Stimulated activated CD8-positive, alpha-beta memory T cell treated with anti-CD3 and anti-CD28 coated beads, Interleukin-15, amount 100 ng/mL, for 24 hours (primary cell): ENCODE measurements at places on chromosomes 3 and 15.

DNA sequence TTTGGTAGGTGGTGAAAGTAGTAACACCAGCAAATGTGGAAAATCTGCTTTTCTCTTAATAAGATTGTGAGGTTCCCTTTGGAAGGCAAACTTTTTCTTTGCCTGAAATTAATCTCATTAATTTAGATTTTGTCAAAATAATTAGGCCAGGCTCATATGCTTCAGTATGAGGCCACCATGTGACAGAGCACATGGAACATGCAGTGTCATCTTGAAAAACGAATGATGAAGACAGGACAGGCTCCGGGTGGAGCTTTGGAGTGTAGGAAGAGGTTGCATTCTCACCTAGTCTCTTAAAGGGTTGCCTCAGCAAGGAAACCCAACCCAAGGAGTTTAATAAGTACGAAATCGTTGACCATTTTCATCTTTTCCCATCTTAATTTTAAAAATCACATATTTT, 18.6 kb upstream of the LZTFL1 start:
- DNase-seq, result no peak

DNA sequence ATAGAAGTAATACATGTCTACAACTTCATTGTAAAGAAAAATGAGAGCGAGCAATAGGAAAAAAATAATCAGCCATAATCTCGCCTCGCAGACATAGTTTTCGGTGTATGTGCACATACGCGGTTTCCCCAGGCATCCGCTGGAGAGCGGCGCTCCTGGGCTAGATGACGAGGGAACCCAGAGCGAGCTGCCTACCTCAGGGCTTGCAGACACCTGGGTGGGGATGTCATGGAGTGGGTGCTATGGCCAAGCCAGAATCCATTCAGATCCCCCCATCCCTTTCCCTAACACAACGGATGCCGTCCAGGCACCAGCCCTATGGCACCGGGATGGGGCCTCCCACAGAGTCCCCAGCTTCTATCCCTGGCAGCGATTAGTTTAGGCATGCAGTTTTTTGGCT, 4.5 kb upstream of the CFAP100 start:
- DNase-seq, result no peak

DNA sequence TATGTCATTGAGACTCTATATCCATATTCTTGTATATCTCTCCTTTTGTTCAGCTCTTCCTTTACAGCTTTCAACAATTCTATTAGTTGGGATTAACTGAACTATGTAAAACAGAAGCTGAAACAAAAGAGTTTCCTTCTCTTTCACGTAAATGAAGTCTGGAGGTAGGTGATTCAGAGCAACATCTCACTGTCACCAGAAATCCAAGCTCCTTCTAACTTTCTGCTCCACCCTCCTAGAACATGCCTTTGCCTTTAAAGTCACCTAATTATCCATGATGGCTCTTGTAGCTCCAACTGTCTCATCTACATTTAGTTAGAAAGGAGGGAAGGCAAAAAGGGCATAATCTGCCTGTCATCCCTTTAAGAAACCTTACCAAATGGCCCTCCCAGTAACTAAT, 458.2 kb upstream of the MDFIC2 start:
- DNase-seq, result no peak

- no peak for DNase-seq
These were observed 2.8 kb downstream of the UBE2E1 start for GRCh38 chr3:23808525-23808924.

DNA sequence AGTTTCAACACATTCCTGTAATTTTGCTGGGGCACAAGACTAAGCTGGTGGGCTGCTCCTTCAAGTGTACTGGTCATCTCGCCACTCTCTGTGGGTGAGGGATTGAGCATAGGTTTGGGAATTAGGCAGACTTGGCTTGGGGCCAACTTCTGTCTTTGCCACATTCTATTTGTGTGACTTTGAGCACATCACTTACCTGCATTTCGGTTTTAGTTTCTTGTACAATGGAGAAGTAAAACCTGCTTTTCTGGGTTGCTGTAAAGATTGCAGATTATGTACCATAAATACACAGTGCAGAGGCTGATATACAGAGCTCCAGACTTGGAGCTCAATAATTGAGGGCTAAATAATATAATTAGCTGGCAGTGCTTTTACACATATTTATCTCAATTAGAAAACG, 162.1 kb downstream of the C3orf38 start:
- DNase-seq, result no peak

DNA sequence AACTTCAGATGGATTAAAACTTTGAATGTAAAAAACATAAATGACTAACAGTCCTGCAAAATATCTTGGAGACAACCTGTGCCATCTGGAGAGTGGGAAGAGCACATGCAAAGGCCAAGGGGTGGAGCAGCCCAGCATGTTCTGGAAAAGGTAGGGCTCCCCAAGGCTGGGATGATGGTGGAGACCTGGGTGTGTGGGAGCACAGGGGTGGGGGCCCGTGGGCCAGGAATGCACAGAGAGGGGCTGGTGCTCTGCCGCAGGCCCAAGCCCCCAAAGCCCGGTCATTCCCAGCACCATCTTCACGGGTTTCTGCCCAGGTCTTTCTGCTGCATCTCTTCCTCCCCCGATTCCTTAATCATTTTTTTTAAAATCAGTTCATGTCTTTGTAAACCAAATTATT, 9.7 kb upstream of the GATA2 start:
- DNase-seq, result no peak

DNA sequence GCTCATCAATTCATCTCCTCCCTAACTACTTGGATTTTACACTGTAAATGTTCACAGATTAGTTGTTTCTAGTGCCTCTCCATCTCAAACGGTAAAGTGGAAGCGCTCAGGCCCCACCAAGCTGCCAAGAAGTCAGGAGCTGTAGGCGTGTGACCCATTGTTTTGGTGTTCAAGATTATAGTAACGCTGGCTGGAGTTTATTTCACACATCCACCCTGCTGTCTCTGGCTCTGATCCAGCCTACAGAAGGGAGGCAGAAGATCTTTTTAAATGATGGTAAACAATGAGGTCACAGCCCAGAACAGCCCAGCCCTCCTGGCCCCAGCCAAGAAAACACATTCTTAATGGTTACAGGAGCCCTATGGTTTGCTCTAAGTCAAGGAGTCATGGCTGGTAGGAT, 25.7 kb upstream of the GALNT15 start:
- DNase-seq, result no peak

DNA sequence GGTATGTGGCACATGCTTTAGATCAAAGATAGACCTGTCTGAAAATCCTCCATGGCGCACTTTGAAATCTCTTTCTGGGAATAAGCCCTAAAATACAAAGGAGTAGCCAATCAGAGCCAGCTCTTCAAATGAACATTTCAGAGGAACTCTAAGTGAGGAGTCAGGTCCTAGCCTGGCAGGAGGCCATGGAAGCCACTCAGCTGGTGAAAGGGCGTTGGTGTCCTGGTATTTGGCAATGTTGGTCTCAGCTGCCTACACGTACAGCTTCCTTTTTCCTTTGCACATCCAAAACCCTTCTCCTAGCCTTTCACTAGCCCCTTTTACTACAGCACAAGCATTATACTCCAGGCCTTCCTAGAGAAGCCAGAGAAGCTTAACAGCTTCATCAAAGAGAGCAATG, 5.5 kb downstream of the WDR73 start:
- DNase-seq, result no peak

DNA sequence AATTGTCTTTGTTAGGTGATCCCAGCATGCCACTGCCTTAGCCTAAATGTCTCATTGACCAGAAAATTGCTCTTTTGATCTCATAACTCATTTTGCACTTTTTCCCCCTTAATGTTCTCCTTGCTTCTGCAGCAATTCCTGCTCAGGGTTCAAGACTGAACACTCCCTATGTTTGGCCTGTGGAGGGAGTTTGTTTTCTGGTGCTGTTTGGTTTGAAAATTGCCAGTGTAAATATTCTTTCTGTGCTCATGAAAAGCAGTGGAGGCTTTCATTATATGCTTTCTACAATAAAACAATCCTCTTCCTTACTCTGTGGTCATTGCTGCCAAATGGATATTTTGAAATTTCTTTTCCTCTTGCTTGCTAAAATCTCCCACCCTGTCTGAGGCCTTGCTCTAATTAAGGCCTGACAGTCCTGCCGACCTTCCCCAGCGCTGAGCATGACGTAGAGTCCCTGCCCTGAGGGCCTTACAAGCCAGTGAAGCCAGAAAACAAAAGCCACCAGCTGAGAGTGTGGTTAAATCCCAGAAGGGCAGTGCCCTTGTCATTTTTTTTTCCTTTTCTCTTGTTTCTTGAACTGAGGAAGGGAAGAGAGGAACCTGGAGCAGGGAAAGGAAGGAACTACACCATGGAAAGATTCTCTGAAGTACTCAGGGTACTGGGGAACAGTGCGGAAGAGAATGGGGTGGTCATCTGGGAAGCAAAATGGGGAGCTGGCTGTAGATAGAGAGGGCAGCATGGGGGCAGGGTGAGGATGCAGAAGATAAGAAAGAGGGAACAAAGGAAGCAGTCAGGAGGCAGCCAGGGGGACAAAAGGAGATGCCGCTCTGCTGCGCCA, 24.8 kb downstream of the ZBTB38 start:
- DNase-seq, result no peak

GRCh38 chr15:57248074-57248473, 128.2 kb upstream of the CGNL1 start:
- DNase-seq, result no peak

DNA sequence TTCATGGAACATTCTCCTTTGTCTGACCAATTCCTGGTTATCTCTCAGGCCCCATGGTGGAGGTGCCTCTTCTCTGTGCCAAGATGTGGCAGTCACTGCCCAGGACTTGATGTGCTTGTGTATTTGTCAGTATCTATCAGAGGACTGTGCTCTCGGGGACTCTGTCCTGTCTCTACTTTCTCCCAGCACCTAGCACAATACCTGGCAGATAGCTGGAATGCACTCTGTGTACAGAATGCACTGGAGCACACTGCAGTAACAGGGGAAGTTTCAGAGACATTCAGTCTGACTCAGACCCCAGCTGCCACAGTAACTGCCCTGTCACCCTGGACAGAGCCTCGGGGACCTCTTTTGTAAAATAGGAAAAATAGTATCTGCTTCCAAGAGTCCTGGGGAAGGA, 34.6 kb upstream of the SV2B start:
- no peak for DNase-seq
